ENCODE measurements at places on chromosomes 1 and 21. TPM values are rescaled to one million over a fixed set of nuclear protein-coding genes. Genes with fewer than 3 reads are reported as not detected.

The LIN28A gene
- polyA plus RNA-seq: not detected

DNA sequence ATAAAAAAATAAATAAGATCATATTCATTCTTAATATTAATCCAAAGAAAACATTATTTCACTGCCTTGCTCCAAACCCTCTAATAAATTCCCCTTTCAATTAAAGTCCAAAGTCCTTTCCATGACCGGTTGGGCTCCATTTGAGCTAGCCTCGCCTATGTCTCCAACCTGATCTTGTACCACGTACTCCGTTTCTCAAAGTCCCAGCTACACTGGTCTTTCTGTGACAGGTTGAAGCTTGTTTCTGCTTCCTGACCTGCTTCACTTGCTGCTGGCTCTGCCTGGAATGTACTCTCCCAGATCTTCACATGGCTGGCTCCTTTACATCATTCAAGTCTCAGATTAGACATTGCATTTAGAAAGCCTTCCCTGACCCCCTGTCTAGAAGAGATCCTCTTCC is 16.4 kb downstream of the RPL5 start:
- H3K27ac ChIP-seq: no peak overlapping the region
- H3K4me3 ChIP-seq: no peak overlapping the region
- H3K36me3 ChIP-seq: peaks cover 8% of the 10 kb centered on the region
- H3K27me3 ChIP-seq: no peaks in the 10 kb centered on the region
- no peaks in the 10 kb centered on the region for H3K4me1 ChIP-seq

DNA sequence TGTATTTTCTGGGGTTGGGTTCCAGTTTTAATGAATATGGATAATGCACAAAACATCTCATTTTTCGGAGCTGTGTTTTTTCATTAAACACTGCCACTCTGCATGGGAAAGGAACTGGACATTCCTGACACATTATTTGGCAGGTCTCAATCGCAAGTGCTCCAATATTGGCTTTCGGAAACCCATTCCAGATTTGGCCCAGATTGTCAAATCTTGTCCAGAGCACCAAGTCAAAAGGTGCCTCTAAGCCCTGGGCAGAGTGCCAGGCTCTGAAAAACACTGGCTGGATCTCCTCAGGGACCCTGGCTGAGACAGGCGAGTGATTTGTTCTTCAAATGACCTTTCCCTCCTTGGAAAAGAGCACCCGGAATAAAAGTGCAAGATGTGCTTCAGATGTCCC is 68.4 kb upstream of the MRPS6 start:
- H3K27ac ChIP-seq: no peak overlapping the region
- H3K4me3 ChIP-seq: no peak overlapping the region
- H3K36me3 ChIP-seq: no peaks in the 10 kb centered on the region
- H3K4me1 ChIP-seq: no peaks in the 10 kb centered on the region

DNA sequence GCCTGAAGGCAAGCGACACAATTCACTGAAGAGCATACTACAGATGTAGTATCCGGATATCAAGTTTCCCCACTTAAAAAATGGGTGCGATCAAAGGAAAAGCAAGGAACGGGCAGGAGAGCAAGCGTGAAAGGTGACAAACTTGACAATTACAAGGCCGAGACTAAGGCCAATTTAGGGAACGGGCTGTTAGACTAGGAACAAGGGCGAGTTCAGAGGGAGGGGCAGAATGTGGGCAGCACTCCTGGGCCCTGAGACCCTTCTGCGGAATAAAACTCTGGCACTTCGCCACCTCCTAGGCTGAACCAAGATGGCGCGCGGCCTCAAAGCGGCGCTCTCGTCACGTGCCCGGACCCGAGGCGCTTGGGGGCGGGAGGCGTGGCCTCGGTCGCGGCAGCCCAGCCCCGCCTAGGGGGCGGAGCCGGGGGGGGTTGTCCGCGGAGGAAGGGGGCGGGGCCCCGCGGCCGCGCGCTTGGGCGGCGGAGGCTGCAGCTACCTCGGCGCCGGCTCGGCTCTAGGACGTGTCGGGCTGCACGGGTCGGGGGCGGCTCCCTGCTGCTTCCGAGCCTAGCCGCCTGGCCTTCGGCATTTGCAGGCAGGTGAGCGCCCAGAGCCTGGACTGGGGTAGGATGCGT is at the start of gene PPFIA4:
Gene PPFIA4, plus strand, starts transcription at position 461 of the 635 bp plus-strand sequence. CDS start 12,518 bp downstream, outside the sequence.
- peaks cover 13% of the 10 kb centered on the region for H3K4me1 ChIP-seq
- H3K4me3 ChIP-seq: peak within 1 kb of the TSS; percentile 60
- peak within 1 kb of the TSS; percentile 46 for H3K27ac ChIP-seq
- H3K36me3 ChIP-seq: peaks cover 17% of the 10 kb centered on the region

The OR2L2 gene
- not detected for polyA plus RNA-seq

DNA sequence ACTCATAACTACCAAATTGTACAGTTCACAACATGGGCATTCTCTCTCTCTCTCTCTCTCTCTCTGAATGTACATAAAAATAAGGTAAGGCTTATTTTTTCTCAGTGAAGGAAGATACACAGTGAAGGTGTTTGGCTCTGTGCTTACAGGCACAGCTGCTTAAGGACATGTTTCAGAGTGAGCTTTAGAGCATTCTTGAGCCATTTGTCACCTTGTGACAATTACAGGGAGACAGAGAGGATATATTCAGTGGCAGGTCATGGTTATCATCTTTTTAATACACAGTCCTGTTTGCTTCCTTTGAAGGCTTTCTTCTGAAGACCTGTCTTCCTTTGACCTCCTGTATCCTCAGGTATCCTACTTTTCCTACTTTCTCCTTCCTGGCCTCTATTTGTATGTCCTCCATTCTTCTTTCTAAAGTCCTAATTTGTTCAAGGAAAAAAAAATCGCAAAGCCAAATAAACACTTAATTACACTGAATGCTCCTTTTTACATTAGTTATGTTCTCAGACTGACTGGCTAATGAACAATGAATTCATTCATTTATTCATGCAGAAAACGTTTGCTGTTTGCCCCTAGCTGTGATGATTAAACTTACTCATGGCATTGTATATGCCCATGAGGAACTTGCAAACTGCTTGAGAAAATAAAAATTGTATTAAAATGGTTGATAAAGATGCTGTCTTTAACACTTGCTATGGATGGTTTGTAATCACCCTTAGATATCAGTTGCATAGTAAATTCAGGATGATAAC is 33.4 kb downstream of the HSD17B7 start:
- no peaks in the 10 kb centered on the region for H3K36me3 ChIP-seq
- no peak overlapping the region for H3K4me3 ChIP-seq
- no peak for DNase-seq
- H3K27ac ChIP-seq: no peak overlapping the region

GRCh38 chr1:221863635-221864034 is 121.7 kb upstream of the DUSP10 start:
- no peaks in the 10 kb centered on the region for H3K27me3 ChIP-seq
- H3K4me1 ChIP-seq: no peaks in the 10 kb centered on the region
- DNase-seq: no peak
- no peak overlapping the region for H3K27ac ChIP-seq

The SLAMF1 gene
- 62.5 TPM for polyA plus RNA-seq

DNA sequence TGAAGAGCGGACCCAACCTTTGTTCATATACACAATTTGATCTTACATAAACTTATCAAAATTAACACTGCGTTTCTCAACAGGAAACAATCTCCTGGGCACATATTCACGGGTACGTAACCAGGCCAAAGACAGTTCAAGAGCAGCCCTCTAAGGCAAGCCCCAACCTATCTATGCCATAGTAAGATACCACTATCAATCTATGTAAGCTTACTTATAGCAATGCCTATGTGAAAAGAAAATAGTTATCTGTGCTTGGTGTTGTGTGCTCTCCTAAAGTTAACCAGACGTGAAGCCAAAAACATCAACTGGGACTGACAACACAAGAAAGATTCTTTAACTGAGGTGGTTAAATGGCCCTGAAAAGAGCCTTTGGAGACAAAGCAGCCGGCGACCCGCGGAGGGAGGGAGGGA is 49.4 kb upstream of the BOLA1 start:
- H3K4me3 ChIP-seq: peak overlapping the region; percentile 53
- peaks cover 50% of the 10 kb centered on the region for H3K4me1 ChIP-seq
- DNase-seq: peak; percentile 28
- H3K27me3 ChIP-seq: no peaks in the 10 kb centered on the region
- peak overlapping the region; percentile 83 for H3K27ac ChIP-seq

- H3K4me3 ChIP-seq: no peak overlapping the region
- no peak for DNase-seq
- H3K4me1 ChIP-seq: no peaks in the 10 kb centered on the region
These were observed 13.4 kb downstream of the TSNAX start for GRCh38 chr1:231541842-231542241.

- H3K27ac ChIP-seq: no peak overlapping the region
- H3K27me3 ChIP-seq: no peaks in the 10 kb centered on the region
- no peak for DNase-seq
These were observed 304.5 kb upstream of the KAZN start for GRCh38 chr1:14294006-14294405.

GRCh38 chr1:118828038-118828437 is 160.1 kb downstream of the TBX15 start:
- no peak overlapping the region for H3K4me3 ChIP-seq
- no peaks in the 10 kb centered on the region for H3K27me3 ChIP-seq
- no peak for DNase-seq
- H3K4me1 ChIP-seq: no peaks in the 10 kb centered on the region
- no peaks in the 10 kb centered on the region for H3K36me3 ChIP-seq

DNA sequence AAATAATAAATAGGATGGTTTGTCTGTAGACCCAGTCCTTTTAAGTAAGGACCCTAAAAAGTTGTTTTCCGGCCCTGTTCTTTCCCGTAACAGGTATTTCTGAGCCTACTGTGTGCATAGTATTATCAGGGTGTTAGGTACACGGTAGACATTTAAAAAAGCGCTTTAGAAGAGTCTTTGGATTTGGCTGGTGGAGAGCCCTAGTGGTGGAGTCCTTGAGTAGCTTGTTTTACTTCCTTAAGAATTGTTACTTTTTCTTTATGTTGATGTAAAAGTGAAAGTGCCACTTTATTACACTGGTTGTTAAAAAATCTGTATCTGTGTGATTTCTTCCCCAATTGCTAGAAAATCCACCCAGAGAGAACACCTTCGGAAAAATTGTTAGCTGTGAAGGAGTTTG is 36.8 kb downstream of the SMYD2 start:
- H3K27ac ChIP-seq: no peak overlapping the region
- no peak overlapping the region for H3K4me3 ChIP-seq
- H3K27me3 ChIP-seq: no peaks in the 10 kb centered on the region
- H3K4me1 ChIP-seq: no peaks in the 10 kb centered on the region
- peaks cover 17% of the 10 kb centered on the region for H3K36me3 ChIP-seq
- DNase-seq: no peak

The NADK gene
- 28.1 TPM for polyA plus RNA-seq

GRCh38 chr1:237226177-237226944 is 184.4 kb downstream of the RYR2 start:
- H3K27ac ChIP-seq: no peak overlapping the region
- no peak overlapping the region for H3K4me3 ChIP-seq
- DNase-seq: no peak
- no peaks in the 10 kb centered on the region for H3K4me1 ChIP-seq

GRCh38 chr1:209703834-209704504 is 677 bp upstream of the HSD11B1 start:
- no peaks in the 10 kb centered on the region for H3K27me3 ChIP-seq
- no peak overlapping the region for H3K27ac ChIP-seq
- no peak overlapping the region for H3K4me3 ChIP-seq
- no peaks in the 10 kb centered on the region for H3K4me1 ChIP-seq
- DNase-seq: no peak
- H3K36me3 ChIP-seq: no peaks in the 10 kb centered on the region

The SHE gene
- not detected for polyA plus RNA-seq

GRCh38 chr1:27724961-27725373 is 794 bp upstream of the FAM76A start:
- no peak for DNase-seq
- peak overlapping the region; percentile 71 for H3K27ac ChIP-seq
- no peak overlapping the region for H3K4me3 ChIP-seq
- H3K4me1 ChIP-seq: peaks cover 16% of the 10 kb centered on the region
- H3K36me3 ChIP-seq: peaks cover 11% of the 10 kb centered on the region

The WNT3A gene
- polyA plus RNA-seq: not detected

The ARHGEF16 gene
- not detected for polyA plus RNA-seq

The OR10Z1 gene
- not detected for polyA plus RNA-seq

DNA sequence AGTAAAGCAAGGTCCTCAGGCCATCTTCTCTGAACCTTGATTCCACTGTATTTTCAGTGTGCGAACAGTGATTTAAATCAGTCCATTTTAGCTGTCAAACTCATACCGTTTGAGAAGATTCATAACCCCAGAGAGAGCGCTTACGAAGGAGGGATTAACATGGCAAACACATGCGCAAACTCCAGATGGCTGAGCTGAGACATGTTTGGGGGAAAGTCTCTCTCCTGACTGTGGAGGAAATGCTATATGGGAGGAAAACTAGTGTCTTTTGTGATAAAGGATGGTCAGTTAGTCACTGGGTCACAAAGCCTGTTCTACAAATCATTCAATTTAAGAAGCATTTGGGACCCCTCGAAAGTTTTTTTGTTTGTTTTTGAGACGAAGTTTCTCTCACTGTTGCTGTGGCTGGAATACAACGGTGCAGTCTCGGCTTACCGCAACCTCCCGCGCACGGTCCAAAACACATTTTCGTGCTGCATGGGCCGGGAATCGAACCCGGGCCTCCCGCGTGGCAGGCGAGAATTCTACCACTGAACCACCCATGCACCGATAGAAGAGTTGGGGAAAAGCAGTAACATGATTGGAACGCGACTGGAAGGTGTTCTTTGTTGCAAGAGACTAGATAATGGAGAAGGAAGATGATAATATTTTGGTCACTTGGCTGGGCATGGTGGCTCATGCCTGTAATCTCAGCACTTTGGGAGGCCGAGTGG is 58.4 kb upstream of the CXADR start:
- no peak overlapping the region for H3K4me3 ChIP-seq
- no peaks in the 10 kb centered on the region for H3K27me3 ChIP-seq
- H3K27ac ChIP-seq: no peak overlapping the region
- DNase-seq: peak; percentile 12
- no peaks in the 10 kb centered on the region for H3K36me3 ChIP-seq
- no peaks in the 10 kb centered on the region for H3K4me1 ChIP-seq

GRCh38 chr1:189220750-189221149 is 1256.9 kb downstream of the BRINP3 start:
- no peaks in the 10 kb centered on the region for H3K36me3 ChIP-seq
- DNase-seq: no peak
- no peak overlapping the region for H3K27ac ChIP-seq
- H3K27me3 ChIP-seq: no peaks in the 10 kb centered on the region
- no peak overlapping the region for H3K4me3 ChIP-seq

- H3K27me3 ChIP-seq: no peaks in the 10 kb centered on the region
- no peak for DNase-seq
- no peaks in the 10 kb centered on the region for H3K4me1 ChIP-seq
- H3K36me3 ChIP-seq: no peaks in the 10 kb centered on the region
- H3K4me3 ChIP-seq: no peak overlapping the region
These were observed 33.5 kb downstream of the KCNC4 start for GRCh38 chr1:110243574-110243973.

- H3K27ac ChIP-seq: no peak within 1 kb of the TSS
- H3K27me3 ChIP-seq: no peaks in the 10 kb centered on the region
- DNase-seq: peak; percentile 55
- H3K4me3 ChIP-seq: peak within 1 kb of the TSS; percentile 46
These were observed at the start of gene NCAM2 for GRCh38 chr21:20997636-20998455. TSS of gene NCAM2 (plus strand) at chr21:20998409.

The FCRL4 gene
- polyA plus RNA-seq: not detected

- H3K4me3 ChIP-seq: no peak overlapping the region
- no peak for DNase-seq
These were observed 56.5 kb downstream of the PTP4A2 start for GRCh38 chr1:31881688-31882000.

The SLFNL1 gene
- polyA plus RNA-seq: not detected

The FMO3 gene
- not detected for polyA plus RNA-seq

- DNase-seq: no peak
- no peaks in the 10 kb centered on the region for H3K4me1 ChIP-seq
- no peak overlapping the region for H3K4me3 ChIP-seq
- H3K27me3 ChIP-seq: no peaks in the 10 kb centered on the region
- H3K36me3 ChIP-seq: no peaks in the 10 kb centered on the region
These were observed 262.9 kb downstream of the PTPRU start for GRCh38 chr1:29499104-29499650.

The TFF1 gene
- polyA plus RNA-seq: not detected
